ENCODE measurements at places on chromosomes 3 and 15.

DNA sequence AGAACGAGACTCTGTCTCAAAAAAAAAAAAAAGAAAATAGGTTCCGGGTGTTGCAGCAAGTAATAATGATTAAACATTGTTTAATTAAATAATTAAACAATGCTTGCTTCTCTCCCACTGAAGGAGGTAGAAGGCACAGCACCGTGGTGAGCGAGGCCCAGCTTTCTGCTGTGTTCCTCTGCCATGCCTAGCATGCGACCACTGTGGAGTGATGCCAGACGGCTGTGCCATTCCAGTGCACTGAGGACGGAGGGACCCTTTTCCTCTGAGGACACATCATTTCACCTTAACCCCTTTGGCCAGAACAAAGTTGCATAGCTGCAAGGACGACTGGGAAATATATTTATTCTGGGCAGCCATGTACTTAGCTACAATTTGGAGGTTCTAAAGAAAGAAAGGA, 322.8 kb upstream of the TPRG1 start:
- DNase-seq, result no peak

DNA sequence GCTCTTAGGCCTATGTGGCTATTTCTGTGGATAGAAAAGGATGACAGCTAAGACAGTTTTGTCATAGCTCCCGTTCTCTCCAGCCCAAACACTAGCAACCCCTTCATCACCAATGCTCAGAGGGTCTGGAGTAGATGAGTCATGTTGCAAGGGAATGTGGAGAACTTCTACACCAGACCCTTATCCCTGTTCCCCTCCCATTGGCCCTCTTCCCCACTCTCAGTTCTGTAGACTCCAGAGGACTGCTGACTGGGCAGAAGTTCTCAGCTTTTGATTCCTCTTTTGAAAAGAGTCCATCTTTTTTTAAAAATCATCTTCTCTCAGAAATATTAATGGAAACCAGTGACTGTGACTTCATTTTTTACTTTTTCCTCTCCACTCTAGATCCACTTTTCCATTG, 2.4 kb upstream of the MYZAP start:
- no peak for DNase-seq

- DNase-seq, result no peak
These were observed 1214.8 kb downstream of the NSUN3 start for GRCh38 chr3:95277613-95278012.

DNA sequence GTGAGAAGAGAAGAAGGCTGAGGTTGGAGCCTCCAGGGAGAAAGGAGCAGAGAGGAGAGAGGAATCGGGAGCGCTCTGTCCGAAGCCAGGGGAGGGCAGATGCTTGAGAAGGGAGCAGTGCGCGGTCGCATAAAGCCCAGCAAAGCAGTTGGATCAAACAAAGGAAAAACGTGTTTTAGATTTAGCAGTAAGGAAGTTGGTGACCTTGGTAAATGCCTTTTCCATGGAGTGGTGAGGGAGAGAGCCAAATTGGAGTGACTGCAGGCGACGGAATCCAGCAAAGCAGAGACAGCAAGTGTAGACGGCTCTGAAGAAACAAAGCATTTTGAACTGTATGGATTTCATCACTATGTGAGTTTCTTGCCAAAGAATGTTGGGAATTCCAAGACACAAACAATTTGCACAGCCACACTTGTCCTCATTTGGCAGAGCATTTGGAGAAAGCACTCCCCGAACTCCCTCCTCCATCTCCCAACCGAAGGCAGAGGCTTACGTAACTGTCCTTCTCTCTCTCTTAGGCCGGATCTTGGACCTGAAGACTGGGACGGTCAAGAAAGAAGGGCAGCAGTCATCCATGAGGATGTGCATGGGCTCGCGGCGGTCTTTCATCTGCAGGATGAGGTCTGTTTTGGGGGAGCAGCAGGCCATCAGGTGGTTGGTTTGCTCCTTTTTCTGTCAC, 103.6 kb downstream of the ARNT2 start:
- no peak for DNase-seq

DNA sequence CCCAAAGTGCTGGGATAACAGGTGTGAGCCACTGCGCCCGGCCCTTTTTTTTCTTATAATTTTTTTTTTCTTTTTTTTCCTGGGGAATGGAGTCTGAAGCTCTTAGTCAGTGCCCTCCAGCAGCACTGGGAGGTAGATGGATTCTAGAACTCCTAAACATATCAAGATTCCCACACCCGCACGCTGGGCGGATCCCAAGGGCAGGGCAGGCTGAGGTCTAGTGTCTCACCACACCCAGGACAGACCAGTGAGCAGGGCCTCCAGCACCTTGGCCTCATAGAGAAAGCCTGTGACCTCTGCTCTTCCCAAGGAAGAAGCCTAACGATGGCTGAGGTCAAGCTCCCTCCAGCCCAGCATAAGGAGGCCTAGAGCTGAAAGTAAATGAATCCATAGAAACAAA, 153.7 kb upstream of the MEF2A start:
- no peak for DNase-seq

- DNase-seq, result no peak
These were observed 189.8 kb downstream of the PLCL2 start for GRCh38 chr3:17074559-17074958.

GRCh38 chr15:58546635-58547627, 115.1 kb downstream of the LIPC start:
- no peak for DNase-seq

All from activated T-helper 1 cell treated with Interleukin-2 at 50 U/mL for 16 hours (primary cell).